MV-4-11 (cell line): ENCODE measurements at places on chromosomes 13 and 19.

DNA sequence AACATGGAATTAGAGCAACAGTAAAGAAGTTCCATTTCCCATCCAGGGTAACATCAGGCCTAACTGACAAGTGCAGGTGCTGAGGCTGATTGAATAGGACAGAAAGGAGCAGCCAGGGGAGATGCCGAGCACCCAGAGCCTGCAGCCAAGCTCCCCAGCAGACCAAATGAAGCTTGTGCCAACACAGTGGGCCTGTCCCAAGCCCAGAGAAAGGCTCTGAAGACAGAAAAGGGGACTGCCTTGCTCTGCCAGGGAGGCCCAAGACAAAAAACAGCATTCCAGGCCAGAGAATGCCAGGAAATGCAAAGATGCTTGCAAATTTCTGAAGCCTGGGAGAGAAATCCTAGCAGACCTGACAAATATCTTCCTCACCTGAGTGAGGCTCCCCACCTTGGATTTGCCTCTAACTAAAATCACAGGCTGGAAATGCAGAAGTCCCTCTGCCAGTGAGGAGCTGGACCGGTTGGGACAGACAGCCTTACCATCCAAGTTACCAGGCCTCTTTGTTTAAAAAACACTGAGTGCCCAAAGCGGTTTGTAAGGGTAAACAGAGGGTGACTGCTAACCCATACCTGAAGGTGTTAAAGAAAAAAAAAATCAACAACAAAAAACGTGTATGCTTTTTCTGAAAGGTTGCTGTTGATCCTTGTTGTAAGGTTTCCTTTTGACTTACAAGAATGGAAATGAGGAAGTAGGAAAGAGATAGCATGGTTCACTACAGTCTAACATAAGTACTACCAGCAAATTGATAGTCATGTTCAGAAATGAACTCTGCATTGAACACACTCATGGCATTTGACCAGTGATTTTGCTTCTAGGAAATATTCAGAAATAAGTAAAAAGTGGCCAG is 11.8 kb upstream of the HMGB1 start:
- DNase-seq = peak; percentile 75

- no peak for DNase-seq
Observed at GRCh38 chr13:40404407-40404806, 262.0 kb downstream of the FOXO1 start.

DNA sequence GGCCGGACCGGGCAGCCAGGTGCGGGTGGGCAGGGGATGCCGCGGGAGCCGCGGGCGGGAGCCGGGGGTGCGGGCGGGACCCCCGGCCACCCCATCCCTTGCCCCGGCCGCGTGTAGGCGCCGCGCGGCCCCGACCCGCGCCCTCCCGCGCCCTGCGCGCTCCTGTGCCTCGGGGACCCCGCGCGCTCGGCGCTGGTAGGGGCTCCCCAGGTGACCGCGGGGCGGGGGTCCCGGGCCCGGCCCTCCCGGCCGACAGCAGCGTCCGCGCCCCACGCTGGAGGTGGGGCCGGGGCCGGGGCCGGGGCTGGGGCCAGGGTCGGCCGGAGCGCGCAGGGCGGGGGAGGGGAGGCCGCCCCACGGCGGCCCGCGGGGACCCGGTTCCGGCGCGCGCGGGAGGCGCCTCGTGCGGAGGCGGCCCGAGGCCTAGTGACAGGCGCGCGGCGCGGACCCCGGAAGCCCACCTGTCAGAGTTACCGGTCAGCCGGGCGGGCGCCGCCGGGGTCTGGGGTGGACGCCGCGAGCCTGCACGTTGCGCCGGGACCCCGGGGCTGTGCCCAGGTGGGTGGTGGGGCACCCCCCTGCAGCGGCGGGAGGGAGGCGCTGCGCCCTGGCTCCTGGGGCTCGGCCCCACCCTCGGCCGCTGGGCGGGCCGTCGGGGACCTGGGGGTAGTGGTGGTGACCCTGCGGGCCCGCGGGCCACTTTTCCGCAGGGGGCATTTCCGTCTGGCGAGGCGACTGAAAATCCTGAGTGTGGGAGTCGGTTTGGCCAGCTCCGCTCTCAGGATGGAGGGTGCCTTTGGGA is 518 bp downstream of the TFDP1 start:
- no peak for DNase-seq

- peak; percentile 85 for DNase-seq
Observed at GRCh38 chr13:114142640-114143490, 10.4 kb upstream of the RASA3 start.

GRCh38 chr13:51768976-51769375 is 35.0 kb downstream of the DHRS12 start:
- no peak for DNase-seq

DNA sequence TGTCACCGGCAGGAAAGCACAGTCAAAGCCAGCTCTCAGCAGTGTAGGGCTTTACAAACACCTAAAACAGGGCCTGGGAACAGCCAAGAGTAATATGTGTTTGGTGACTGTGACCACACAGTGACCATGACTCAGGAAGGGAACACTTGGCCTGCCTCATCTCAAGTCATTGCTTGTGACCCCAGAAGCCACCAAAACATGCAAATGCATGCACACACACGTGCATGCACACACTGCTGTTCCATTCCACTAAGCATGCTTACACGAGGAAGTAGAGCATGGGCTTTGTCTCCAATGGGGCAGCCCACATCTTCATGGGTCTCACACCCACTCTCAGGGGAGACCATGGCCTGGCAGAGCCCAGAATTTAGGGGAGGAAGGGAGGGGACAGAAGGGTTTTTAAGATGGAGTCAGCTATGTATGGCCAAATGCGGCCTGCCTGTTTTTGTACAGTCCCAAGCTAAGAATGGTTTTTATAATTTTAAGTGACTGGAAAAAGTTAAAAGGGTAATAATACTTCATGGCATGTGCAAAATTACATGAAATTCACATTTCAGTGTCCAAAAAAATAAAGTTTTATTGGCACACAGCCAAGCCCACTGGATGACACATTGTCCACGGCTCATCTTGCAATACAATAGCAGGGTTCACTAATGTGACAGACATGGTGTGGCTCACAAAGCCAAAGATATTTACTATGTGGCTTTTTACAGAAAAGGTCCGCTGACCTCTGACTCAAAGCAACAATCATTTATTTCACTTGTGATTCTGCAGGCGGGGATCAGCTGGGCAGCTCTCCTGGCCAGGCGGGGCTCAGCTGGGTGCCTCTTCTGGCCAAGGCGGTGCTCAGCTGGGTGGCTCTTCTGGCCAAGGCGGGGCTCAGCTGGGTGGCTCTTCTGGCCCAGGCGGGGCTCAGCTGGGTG is 17.3 kb downstream of the ZFR2 start:
- DNase-seq = peak; percentile 53

GRCh38 chr13:77696879-77697216 is 639 bp upstream of the SLAIN1 start:
- DNase-seq = no peak

- peak; percentile 64 for DNase-seq
Observed at GRCh38 chr19:13784731-13785452, 10.4 kb upstream of the ZSWIM4 start.

- peak; percentile 57 for DNase-seq
Observed at GRCh38 chr19:18160971-18161635, 8.1 kb downstream of the PIK3R2 start.

DNA sequence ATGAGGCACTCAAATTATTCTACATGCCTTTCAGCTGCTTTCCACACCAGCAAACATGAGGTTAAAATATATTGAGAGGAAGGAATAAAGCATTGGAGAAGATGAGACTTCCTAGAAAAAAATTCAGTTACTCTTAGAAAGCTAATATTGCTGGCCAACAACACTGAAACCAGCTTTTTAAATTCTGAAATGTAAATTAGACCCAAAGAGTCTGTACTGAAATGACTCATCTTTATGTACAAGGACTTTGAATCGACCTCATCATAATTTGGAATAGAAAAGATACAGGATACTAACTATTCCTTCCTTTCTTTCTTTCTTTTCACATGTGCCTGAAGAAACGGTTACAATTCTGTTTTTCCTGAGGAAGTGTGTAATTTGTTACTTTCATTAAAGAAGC is 6.5 kb upstream of the HSPH1 start:
- no peak for DNase-seq

DNA sequence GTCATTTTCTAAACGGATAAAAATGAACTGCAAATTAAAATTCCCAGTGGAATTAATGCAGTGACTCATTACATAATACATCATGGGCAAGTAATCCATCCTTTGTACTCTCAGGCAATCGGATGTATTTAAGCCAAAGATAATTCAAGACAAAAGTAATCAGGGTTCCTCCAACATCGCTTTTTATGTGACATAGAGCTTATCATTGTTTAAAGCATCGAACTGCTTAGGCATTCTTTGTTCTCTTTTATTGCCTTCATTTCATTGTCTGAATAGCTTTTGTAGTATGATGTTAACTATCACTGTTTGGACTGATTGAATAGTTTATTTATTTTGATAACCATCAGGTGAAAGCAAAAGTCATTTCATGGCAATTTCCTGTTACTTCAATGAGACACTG is 209.4 kb downstream of the ITGBL1 start:
- no peak for DNase-seq

GRCh38 chr19:15463861-15464371 is 428 bp downstream of the RASAL3 start:
- peak; percentile 80 for DNase-seq

GRCh38 chr13:77751513-77752456 is 54.3 kb downstream of the SLAIN1 start:
- peak; percentile 50 for DNase-seq
